ENCODE measurements at places on chromosomes 12 and 14. TPM values are rescaled to one million over a fixed set of nuclear protein-coding genes. Genes with fewer than 3 reads are reported as not detected.

DNA sequence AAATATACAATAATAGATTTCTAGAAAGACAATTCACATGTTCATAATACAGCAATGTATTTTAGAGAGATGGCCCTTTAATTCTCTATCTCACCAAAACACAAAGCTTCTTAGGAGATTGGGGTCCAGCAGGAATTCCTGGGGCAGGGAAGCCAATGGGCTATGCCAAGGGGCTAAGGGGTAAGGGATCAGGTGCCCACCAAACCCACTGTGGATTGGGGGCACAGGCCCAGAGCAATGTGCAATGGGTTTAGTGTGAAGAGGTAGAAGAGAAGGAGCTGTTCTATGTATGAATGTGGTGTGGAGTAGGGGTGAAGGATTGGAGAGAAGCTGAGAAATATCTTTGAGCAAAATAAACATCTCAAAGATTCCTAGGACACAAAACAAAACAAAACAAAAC is 2.6 kb downstream of the HOXC13 start:
- H3K4me1 ChIP-seq, result no peaks in the 10 kb centered on the region
- DNase-seq, result no peak
- no peak overlapping the region for H3K27ac ChIP-seq
- no peak overlapping the region for H3K4me3 ChIP-seq
- peaks cover 87% of the 10 kb centered on the region for H3K27me3 ChIP-seq

- no peaks in the 10 kb centered on the region for H3K36me3 ChIP-seq
- no peak for DNase-seq
- H3K4me1 ChIP-seq, result no peaks in the 10 kb centered on the region
- H3K27ac ChIP-seq, result no peak overlapping the region
- H3K27me3 ChIP-seq, result peaks cover 4% of the 10 kb centered on the region
- no peak overlapping the region for H3K4me3 ChIP-seq
These were observed 71.2 kb downstream of the PPFIBP1 start for GRCh38 chr12:27595231-27595642.

DNA sequence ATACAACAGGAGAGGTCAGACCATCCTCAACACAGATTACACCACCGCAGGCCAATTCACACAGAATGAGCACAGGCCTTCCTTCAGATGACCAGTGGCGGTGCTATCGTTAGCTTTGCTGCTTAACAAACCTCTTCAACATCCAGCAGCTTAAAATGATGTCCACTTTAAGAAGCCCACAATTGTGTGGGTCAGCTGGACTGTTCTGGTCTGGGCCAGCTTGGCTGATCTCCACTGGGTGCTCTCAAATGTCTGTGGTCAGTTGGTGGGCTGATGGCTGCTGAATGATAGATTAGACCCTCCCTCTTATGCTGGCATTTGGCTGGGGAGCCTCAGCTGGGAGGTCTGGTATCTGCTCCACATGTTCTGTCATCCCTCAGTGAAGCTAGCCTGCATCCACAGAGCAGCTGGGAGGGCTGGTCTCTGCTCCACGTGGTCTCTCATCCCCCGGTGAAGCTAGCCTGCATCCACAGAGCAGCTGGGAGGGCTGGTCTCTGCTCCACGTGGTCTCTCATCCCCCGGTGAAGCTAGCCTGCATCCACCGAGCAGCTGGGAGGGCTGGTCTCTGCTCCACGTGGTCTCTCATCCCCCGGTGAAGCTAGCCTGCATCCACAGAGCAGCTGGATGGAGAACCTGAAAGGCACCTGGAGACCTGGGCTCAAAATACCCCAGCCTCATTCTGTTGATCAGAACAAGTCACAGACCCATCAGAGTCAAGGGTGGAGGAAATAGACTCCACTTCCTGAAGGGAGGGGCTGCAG is 203.6 kb upstream of the DIO3 start:
- no peak overlapping the region for H3K27ac ChIP-seq
- no peak overlapping the region for H3K4me3 ChIP-seq
- peak; percentile 8 for DNase-seq
- H3K36me3 ChIP-seq, result no peaks in the 10 kb centered on the region

DNA sequence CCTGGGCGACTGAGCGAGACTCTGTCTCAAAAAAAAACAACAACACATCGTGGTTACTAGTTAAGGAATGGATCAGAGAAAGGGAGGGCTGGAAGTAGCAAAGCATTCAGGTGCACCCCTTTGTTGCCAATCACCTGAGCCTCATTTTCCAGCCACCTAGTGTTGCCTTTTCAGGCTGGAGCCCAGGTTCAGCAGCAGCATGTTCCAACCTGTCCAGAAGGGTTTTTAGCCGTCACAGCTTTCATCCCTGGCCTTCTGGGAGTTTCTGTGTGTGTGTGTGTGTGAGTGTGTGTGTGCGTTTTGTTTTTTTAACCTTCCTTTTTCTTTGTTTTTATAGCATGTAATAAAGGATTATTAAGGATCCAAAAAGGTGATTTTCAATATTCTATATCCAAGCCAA is 121.1 kb upstream of the ATF1 start:
- H3K4me1 ChIP-seq, result peaks cover 27% of the 10 kb centered on the region
- H3K27ac ChIP-seq, result no peak overlapping the region
- H3K27me3 ChIP-seq, result no peaks in the 10 kb centered on the region
- no peak for DNase-seq

AQP2 gene
- total RNA-seq, result not detected

C1S gene
- 1.7 TPM for total RNA-seq

HSP90AA1 gene
- 472 TPM for total RNA-seq

RFLNA gene
- total RNA-seq, result not detected

RD3L gene
- total RNA-seq, result not detected
